ENCODE measurements at places on chromosomes 7 and 10.

- no peak for DNase-seq
Measured at GRCh38 chr7:11341285-11341944, 367.7 kb downstream of the PHF14 start.

DNA sequence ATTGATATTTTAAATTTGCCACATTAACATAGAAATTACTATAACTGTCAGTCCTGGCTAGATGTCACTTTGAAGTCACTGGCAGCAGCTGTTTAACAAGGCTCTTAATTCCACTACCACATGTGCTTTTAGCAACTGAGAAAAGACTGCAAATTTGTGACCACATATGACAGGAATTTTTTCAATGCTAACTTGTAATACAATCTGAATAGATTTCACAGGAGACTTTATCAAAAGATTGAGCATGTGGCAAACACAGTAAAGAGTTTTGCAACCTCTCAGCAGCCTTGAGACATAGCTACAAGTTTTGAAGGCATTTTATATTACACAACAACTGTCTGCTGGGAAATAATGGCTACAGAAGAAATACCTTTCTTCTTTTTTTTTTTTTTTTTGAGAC, 73.0 kb downstream of the MICU1 start:
- no peak for DNase-seq

GRCh38 chr7:136174477-136175125, 197.4 kb upstream of the MTPN start:
- no peak for DNase-seq

DNA sequence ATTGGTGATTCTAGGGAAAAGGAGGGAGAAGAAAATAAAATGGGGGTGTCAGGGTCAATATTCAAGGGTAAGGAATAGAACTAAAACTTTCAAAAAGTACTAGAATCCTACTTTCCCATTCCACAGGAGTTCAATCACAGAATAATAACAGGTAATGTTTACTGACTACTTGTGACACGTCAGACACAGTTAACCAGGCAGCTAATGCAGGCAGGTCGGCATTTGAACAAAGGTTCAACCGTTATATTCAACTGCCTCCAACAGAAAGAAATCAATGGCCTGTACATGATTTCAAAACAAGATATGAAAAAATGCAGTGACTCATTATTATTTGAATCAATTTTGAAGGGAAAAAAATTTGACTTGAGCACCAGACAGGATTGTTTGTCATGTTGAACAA, 3.1 kb downstream of the ASB15 start:
- no peak for DNase-seq

DNA sequence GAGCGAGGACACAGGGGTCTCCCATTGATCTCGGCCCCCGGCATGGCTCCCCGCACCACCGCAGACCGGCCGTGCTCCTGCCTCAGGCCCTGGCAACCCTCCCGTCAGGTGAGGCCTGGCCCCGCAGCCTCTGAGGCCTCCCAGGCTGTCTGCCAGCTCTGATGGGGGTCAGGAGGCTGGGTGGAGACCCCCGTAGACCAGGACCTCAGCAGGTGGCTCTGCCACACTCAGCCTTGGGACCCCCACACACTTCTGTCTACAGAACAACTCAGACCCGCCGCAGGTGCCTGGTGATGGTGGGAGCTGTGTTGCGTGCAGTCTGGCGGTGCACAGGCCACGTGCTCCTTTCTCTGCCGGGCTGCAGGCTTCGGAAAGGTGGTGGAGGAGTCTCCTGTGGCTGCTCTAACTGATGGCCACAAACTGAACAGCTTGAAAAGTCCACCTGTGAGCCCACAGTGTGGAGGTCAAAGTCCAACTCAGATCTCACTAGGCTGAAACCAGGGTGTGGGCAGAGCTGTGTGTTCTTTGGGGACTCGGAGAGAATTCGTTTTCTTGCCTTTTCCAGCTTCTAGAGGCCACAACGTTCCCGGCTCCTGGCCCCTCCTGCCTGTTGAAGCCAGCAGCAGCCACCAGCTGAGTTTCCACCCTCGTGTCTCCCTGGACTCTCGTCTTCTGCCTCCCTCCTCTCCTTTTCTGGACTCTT, 62.5 kb downstream of the PWWP2B start:
- no peak for DNase-seq

- no peak for DNase-seq
Measured at GRCh38 chr10:122495406-122496340, 34.3 kb downstream of the HTRA1 start.

DNA sequence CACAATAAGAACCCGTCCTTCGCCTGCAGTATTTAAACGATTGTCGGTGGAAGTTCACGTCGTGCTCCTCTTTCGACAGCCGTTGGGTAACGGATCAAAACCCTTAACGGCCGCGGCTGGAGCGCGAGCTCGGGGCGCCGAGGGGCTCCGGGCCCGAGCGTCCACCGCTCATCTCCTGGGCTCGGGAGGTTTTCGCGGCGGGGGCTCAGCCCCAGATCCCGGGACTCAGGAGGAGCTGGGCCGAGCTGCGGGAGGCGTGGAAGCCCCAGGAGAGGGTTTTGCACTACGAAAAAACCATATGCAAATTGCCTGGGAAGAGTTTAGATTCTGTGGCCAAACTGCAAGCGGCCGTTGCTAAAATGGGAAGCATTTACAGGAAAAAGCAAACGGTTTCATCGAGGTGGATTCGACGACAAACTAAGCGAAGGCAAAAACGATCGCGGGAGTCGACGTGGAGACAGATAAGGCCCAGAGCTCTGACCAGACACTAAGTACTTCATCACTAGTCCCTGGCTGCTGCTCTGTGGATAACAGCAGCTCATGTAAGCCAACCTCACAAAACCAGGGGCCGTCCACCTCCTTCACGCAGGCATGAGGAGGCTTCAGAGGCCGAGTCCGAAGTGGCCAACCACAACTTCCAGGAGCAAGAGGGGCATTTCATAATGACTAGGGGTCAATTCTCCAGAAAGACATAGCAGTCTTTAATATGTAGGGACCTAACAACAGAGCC, 129.7 kb downstream of the MARCHF5 start:
- no peak for DNase-seq

DNA sequence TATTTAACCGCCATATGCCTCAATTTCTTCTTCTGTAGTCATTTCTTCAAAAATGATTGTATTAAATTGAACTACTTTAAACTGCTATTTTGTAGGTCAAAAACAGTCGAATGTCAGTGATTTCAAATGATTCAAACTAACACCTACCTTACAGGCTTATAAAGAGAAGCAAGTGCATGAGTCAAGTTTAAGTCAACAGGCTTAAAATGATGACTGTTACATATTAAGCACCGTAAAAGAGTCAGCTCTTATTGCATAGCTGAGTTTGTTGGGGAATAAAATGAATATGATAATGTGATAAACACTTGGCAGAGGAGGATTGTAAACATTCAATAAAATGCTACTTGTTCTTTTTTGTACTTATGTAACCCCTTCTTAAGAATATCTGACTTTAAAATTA, 90.1 kb upstream of the ANKRD1 start:
- DNase-seq, result no peak

DNA sequence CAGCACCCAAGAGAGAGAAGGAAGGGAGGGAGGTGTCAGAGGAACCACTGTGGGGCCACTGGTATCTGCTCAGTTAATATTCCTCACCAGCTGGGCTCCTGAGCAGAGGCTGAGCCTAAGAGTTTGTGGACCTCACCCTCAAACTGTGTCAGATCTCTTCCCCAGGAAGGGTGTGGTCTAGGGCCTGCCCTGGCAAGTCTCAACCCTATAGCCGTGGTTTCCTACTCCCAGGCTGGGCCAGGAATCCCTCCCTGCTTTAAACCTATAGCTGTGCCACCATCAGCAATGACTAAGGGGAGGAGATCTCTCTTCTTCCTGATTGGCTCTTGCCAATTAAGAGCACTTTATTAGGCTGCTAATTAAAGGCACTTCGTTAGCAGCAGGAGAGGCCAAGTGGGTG, 29.9 kb downstream of the POLL start:
- DNase-seq, result no peak

GRCh38 chr7:50718311-50718710, 64.4 kb downstream of the GRB10 start:
- DNase-seq, result no peak

DNA sequence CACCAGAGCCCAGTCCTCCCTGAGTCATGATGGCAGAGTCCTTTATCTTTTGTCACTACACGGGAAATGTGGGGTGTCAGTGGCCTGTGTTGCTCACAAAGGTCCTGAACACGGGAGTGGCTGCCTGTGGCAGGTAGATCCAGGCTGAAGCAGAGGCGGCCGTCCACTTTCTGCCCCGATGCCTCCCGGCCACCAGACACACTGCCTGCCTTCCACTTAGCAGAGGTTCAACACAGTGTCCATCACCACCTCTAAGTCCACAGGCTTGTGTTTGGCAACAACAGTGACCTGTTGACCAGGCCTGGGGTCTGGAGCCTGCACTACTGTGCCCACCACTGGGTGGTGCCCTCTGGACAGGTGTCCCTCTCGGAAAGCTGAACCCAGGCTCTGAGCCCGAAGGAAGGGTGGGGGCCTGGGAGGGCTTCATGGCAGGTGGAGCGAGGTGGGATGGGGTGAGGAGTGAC, 49.9 kb upstream of the CAMK2B start:
- no peak for DNase-seq

- DNase-seq, result no peak
Measured at GRCh38 chr7:72057796-72058195, 354.3 kb downstream of the CALN1 start.

DNA sequence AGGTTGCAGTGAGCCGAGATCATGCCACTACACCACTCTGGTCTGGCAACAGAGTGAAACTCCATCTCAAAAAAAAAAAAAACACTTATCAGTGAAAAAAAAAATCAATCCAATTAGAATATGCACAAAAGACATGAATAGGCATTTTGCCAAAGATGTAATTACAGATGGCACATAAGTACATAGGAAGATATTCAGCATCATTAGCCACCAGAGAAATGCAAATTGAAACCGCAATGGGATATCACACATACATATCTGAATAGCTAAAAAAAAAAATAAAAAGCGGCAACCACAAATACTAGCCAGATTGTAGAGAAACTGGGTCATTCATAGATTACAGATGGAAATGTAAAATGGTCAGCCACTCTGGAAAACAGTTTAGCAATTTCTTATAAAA, 1310.8 kb downstream of the XPNPEP1 start:
- no peak for DNase-seq

DNA sequence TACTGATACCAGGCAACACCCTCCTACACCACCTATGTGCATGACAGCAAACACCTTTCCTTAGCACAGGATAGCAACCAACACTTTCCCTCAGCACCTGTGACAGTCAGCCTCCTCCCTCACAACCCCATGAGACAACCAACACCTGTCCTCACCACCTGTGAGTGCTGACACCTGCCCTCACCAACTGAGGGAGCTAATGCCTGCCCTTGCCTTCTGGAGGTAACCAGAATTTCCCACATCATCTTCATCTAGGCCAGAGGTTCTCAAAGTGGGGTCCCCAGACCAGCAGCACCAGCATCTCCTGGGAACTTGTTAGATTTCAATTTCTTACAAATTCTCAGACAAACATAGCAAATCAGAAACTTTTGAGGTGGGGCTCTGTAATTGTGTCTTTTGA, 112.5 kb downstream of the GRID1 start:
- no peak for DNase-seq

DNA sequence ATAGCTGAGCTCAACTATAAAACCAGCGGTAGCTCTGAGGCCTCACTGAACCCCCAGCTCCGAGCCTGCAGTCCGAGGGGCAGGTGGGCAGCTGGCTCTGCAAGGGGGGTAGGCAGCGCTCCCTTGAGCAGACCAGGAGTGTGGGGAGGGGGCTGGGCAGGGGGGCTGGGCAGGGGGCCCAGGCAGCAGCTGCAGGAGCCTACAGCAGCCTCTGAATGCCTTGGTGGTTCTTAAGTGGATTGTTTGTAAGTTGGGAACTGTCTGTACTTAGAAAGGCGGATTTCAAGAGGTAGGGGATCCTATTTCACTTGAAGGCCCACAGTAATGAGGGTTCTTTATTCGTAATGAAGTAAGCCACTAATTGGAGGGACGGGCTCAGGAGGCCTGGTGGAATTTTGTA, 72.3 kb downstream of the ICA1 start:
- DNase-seq, result no peak

DNA sequence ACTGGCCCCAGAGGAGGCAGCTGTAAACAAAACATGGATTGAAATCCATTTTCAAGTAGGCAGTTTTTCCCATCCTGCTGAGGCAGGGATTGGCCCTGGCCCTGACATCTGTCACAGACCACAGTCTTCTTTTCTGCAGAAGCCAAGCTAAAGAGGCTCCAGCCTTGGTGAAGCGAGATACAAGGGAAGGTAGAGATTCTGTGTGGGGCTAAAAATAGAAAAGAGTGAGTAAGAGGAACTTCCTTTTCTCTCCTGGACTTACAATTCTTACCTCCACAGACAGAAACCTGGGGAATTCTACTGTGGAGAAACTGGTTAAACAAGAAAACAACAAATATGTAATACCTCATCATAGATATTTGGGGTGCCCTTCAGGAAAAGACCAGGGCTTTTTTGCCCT, 624.8 kb upstream of the FZD8 start:
- DNase-seq, result no peak

DNA sequence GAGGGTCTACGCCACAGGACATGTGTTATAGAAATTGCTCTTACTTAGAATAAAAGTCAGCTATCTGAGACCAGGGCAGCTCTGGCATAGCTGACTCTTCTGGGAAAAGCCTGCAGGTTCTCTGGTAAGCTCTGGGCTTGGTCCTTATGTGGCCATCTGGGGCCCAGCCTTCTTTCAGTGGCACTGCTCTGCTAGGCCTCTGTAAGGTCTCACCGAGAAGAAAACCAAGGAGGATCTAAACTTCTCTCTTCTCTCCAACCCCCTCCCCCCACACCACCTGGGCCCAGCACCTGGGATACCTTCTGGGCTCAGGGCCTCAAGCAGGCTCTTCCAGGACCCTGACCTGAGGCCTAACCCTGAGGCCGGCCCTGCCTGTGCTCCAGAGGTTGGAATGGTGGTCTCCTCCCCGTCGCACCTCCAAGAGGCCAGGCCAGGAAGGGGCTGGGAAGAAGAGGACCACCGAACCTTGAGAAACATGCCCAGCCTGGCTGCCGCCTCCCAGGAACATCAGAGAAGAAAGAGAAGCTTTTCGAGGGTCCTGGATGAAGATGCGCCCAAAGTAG, 323.6 kb downstream of the GFRA1 start:
- no peak for DNase-seq
